ENCODE measurements at places on chromosomes 12 and 14.

- DNase-seq = no peak
Observed at GRCh38 chr12:88362439-88362838, 217.8 kb downstream of the KITLG start.

- DNase-seq = no peak
Observed at GRCh38 chr14:93051600-93052546, 63.9 kb downstream of the ITPK1 start.

- no peak for DNase-seq
Observed at GRCh38 chr14:103960457-103961055, 18.2 kb upstream of the RD3L start.

DNA sequence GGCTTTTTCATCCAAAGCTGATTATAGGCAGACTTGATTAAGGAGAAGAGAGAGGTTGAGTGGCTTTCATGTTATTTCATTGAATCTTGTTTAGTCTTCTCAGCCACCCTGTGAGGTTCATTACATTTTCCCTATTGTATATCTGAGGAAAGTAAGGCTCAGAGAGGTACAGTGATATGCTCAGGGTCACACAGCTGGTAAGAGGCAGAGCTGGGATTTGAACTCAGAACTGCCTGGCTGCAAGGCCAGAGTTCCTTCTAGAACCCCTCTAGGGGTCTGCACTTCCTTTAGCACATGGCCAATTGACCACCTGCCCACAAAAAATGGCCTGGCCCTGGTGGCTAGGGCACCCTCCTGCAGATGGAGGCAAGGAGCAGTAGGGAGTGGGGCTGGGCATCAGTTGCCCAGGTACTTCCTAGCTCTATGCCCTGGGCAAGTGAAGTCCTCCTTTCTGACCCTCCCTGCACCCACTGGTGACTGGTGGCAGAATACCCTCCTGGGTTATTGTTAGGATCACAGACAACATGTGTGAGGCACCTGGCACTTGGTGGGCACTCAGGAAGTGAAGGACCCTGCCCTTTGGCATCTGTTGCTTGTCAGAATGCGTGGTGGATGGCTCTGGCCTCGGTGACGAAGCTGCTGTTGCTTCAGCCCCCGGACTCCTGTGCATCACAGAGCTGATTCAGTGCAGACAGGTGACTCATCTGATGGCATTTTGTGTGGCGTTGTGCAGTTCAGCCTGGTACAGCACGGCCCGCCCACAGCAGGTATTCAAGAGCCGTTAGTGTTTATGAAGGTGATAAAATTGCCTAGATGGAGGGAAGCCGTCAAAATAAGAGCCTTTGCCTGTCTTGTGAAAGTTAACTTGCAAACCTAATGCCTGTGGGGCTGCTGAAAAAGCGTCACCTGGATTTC is 115.8 kb downstream of the SLC25A47 start:
- DNase-seq = no peak

DNA sequence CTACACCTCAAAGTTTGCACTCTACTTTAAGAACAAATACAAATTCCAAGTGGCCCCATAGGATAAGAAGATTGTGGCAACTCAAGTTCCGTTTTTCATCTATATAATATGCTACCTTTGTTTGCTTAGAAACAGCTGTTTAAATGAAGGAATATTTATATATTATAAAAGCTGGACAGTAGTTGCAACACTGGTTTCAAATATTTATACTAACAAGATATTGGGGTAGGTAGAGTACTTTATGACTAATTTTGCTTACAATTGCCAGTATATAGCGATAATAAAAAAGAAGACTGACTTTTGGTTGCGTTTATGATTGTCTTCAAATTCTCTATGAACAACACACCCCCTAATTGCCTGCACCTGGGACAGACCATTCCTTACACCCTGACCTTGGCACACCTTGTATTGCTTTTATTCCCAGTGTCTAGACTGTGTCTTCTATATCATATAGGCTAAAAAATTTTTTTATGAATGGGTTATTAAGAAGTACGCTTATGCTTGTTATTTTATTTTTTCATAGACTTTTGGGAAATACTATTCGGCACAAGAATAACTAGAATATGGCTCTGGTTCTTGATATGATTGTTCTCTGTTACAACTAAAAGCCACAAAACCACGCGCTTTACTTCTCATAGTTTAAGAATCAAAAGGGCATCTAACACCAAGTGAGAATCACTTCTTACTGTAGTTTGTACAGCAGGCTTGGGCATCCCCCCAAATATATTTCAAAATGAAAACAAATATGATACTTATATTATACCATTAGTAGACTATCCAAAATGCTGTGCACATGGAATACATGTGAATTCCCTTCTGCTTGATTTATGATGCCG is 455.4 kb upstream of the DCN start:
- DNase-seq = no peak

DNA sequence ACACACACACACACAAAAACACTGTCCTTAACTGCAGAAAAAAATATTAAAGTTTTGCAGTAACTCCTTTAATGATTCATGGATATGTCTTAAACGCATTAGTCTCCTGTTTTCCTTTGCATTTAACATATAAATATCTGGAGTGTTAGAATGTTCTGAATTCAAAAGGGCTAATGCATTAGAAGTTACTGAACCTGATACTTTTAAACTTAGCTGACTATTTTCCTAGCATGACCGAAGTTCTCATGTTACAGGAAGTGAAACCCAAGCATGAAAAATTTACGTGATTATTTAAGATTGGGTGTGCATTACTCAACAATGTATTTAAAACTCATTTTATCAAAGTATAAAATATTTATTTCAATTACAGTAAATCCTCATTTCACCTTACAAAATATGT is 791.2 kb downstream of the FLRT2 start:
- DNase-seq = no peak

DNA sequence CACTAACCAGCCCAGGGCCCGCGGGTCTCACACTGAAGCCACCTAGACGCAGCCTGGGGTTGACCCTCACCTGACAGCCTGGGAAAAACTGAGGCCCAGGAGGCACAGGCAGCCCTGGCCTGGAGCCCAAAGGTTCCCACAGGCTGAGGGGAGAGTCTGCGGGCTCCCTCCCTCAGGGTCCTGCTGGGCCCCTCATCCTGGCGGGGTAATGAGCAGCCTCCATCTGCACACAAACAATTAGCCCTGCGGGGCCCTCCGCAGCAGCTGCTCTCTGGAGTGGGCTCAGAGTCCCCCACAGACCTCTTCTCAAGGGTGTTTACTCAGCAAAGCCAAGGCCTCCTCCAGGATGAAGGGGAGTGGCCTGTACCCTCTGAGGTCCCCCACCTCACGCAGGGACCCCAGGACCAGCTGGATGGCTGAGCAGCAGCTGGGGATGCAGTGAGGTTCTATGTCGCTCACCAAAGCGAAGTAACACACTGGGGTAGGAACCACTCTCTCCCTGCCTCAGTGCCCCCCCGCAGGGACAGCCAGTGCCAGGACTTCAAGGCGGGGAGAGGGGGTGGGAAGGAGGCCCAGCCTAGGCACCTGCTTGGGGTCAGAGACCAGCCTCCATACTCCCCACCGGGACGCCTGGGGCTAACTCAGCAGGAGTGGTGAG is 7.3 kb downstream of the AKT1 start:
- no peak for DNase-seq

DNA sequence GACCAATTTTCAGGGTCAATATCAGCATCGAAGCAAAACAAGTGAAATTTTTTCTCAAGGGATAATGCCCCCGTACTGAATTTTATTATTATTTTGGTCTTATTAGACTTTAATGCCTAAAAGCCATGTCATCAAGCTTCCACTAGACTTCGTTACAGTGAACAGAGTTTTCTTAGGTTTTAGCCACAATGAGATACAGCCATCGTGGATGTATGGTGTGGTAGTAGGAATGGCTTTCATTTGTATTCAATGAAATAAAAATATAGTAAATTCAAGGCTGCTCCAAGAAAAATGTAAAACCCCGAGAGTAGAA is 11.7 kb downstream of the TAOK3 start:
- DNase-seq = no peak

DNA sequence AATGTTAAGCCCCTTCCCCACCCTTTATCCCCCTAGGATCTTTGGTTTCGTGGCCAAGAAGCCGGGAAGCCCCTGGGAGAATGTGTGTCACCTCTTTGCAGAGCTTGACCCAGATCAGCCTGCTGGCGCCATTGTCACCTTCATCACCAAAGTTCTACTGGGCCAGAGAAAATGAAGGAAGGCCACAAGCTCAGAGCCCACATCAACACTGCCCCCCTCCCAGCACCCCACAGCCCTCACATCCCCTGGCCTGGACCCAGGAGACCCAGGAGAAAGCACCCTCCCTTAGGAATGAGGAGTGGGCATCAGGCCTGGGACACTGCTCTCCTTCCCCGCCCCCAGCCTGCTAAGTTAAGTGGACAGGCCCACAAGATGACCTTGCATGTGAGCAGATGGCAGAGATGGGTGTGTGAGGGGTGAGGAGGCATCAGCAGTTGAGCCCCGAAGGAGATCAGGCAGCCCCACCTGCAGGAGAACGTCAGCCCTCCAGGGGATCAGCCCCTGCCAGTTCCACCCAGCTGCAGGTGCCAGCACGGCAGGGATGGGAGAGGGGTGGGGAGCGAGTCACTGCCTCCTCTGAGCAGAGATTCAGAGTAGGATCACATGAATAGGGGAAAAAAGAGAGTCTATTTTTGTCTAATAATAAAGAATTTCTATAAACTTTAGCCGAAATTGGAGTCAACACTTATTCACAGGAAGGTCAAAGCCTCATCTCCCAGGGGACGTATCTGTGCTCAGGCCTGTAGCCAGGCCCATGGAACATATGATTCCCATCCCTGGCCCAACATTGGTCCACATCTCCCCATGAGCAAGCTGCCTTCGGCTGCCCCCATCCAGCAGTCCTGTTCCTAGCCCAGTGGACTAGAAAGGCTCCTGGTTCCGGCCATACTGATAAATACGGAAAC is 14.1 kb downstream of the TNS2 start:
- no peak for DNase-seq

GRCh38 chr14:104573930-104574329 is 5.6 kb upstream of the C14orf180 start:
- no peak for DNase-seq

GRCh38 chr12:71474791-71475190 is 35.2 kb downstream of the LGR5 start:
- DNase-seq = no peak

DNA sequence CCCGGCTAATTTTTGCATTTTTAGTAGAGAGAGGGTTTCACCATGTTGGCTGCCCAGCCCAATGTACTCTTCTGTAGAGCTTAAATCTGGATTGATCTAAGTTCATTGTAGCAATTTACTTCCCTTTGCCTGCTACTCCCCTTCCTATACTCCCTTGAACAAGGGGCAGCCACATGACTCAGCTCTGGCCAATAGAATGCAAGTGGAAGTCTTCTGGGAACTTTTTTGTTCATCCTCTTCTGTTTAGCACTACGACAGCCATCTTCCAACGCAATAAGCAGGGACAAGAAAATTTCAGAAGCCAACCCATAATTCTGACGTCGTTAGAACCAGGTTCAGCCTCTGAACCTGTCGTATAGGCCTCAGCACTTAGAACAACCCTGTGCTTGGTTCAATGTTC is 6.4 kb upstream of the RAD52 start:
- DNase-seq = no peak

GRCh38 chr12:42992826-42993225 is 403.3 kb upstream of the PRICKLE1 start:
- DNase-seq = no peak

GRCh38 chr12:55679691-55680090 is 28.0 kb downstream of the ITGA7 start:
- DNase-seq = no peak

- no peak for DNase-seq
Observed at GRCh38 chr14:21534576-21534975, 8.4 kb upstream of the SALL2 start.

- DNase-seq = no peak
Observed at GRCh38 chr12:125470838-125471783, 405.9 kb downstream of the AACS start.

- no peak for DNase-seq
Observed at GRCh38 chr14:69819607-69820006, 22.6 kb upstream of the SLC10A1 start.

DNA sequence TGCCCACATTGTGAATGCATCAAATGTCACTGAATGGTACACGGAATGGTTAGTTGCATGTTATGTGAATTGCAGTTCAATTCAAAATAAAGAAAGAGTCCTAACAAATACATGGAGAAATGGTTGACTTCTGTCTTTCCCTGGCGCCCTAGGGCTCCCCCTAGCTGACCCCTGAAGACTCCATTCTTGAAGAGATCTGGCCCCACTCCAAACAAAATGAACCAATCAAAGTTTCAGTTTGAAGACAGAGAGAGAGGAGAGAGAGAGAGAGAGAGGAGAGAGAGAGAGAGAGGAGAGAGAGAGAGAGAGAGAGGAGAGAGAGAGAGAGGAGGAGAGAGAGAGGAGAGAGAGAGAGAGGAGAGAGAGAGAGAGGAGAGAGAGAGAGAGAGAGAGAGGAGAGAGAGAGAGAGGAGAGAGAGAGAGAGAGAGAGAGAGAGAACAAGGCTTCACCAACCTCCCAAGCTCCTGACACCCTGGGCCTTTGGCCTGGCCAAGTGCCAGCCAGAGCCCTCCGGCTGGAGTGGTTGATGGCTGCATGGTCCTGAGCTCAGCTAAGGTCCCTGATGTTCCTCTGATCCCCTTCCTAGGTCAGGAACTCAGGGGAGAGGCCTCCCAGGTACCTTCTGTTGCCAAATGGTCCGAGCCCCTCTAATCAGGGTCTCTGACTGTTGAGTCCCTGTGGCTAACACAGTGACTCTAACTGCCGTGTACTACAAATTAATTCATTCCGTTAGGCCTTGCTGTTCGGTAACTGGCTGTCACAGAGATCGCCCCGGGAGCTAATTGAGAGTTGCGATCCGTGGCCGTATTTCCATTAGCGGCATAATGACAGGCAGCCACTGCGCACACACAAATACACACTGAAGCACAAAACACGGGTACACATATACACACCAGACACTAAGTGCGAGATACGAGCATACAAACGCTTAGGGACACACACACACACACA is 188.8 kb downstream of the ESRRB start:
- DNase-seq = no peak

DNA sequence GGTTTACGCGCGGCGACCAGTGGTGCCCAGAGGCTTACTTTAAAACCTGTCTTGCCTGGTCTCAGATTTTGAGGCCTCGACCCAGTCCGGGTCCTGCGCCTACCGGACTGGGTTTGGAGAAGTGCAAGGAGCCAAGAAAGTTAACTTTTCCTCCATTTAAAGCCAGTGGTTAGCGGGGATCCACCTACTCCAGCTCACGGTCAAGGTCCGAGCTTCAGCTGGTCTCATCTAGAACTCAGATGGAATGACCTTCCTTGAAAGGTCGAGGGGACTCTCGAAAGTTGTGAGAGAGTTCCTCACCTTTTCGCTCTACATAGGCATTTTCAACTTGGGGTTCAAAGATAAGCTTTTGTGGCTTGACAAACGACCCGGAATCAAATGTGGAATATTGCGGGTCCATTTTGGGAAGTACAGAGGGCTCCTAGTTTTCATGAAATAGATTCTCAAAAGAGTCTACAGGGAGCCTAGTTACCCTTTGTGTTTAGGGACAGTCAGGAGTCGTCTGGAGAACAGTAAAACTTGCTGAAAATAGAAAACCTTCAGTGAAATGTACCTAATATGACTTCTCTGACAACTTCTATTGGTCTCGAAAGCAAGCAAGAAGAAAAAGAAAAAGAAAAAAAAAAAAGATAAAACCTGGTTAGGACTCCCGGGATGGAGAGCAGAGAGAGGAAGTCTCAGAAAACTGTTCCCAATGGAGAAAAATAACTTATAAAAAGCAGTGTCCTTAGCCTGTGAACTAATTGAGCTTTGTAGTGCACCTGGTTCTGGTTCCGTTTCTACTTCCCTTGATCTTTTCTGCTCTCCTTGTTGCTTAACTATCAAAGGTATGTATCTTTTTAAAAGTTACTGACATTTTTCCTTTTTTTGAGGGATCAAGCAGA is 1.4 kb downstream of the KCNMB4 start:
- no peak for DNase-seq
